ENCODE measurements at places on chromosomes 11 and 22.

DNA sequence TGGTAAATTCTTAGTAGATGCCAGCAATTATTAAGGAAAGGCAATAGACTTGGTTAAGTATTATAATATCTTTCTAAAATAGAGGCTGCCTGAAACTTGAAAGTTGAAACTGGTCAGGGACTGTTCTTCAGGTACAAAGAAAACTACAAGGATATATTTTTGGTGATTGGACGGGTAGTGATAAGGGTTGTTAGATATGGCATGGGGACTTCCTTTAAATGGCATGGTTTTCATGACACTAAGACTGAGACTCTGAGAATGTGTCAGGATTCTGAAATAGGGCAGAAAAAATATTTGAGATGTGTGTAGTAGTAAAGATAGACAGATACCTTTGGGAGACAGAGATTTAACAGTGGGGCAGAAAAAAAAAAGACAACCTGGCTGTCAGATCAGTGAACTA lies 108.4 kb upstream of the SLC5A12 start:
- DNase-seq: no peak

DNA sequence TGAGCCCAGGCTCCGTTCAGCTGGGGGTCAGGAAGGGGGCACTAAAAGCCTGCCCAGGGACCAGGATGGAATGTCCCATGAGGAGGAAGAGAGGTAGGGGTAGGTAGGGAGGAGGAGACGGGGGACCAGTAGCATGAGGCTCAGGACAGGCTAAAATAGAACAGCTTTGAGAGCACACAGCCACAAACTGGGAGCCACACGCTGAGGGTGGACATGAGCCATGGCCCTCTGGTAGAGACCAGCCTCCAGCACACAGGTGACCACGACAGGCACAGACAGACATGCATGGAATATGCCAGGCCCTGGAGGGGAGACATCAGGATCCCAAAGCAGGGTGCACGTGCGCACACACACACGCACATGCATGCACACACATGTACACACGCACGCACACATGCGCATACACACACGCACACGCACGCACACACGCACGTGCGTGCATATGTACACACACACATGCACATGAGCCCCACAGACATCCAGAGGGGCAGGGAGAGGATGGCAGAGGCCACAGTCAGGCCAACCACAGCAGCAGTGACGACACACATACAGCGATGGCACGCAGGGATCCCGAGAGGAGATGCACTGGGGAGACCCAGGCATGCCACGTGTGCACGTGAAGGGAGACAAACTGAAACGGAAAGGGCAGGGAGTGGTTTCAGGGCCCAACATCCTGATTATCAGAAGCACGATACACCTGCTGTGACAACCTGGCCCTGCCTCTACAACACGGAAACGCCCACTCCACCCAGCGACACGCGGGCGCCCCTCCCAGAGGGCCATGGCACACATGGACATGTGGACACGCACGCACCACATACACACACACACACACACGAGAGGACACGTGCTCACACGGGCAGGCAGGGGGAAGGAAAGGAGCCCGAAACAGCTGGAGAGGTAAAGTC lies 25.7 kb downstream of the LRRC10B start:
- no peak for DNase-seq

GRCh38 chr11:123478352-123478987 lies 48.4 kb downstream of the GRAMD1B start:
- DNase-seq: peak; percentile 11

DNA sequence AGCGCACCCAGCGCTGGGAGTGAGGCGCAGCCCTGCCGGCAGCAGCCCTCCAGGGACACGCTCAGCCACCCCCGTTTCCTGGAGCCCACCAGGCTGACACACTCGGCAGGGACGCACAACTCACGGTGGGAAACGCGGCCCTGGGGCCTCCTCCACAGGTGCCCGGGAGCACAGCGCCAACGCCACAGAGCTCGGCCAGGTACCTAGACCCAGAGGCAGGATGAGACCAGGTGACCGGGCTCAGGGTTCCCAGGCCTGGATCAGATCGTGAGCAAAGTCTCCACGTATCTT lies 18.0 kb downstream of the TUBGCP6 start:
- no peak for DNase-seq

GRCh38 chr22:28873183-28873963 lies 10.0 kb upstream of the ZNRF3 start:
- DNase-seq: no peak

- DNase-seq: no peak
Observed at GRCh38 chr11:87908086-87908485, 267.2 kb downstream of the RAB38 start.

- DNase-seq: no peak
Observed at GRCh38 chr11:92834296-92835020, 135.0 kb upstream of the MTNR1B start.

DNA sequence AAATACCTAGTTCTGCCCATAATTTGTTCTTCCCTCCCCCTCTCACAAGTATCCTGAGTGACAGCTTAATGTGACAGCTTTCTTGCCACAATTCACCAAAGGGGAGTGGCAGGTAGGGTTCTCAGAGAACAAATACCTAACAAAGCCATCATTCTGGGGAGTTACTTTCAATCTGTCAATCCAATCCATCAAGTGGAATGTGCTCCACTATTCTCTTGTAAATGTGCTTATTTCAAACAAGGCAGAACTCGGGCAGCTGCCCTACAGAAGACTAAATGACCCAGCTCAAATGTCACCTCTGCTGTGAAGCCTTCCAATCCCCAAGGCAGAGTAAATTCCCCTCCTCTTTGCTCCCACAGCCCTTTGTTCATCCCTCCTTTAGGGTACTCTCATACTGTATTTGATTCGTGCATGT lies 27.8 kb downstream of the LGR4 start:
- no peak for DNase-seq

DNA sequence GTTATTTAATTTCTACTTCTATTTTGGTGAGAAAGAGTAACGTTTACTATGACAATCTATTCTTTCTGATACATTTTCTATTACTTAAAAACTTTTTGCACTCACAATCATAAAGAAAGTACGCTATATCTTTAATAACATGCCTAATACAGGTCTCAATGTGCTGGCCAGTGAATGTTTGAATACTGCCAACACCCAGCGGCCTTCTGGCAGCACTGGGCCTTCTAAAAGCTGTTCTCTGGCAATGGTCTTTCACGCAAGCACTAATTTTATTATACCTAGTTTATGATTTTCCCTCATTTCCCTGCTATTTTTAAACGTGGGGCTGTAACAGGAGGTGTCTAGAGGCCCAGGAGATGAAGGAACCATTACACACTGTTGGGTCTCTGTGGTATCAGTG lies 349.8 kb upstream of the PITPNB start:
- DNase-seq: no peak

GRCh38 chr11:80362563-80363340 lies 921.9 kb upstream of the TENM4 start:
- no peak for DNase-seq

GRCh38 chr11:12086271-12087074 lies 23.9 kb upstream of the MICAL2 start:
- no peak for DNase-seq

GRCh38 chr22:47032091-47032943 lies 269.9 kb downstream of the TBC1D22A start:
- DNase-seq: no peak

DNA sequence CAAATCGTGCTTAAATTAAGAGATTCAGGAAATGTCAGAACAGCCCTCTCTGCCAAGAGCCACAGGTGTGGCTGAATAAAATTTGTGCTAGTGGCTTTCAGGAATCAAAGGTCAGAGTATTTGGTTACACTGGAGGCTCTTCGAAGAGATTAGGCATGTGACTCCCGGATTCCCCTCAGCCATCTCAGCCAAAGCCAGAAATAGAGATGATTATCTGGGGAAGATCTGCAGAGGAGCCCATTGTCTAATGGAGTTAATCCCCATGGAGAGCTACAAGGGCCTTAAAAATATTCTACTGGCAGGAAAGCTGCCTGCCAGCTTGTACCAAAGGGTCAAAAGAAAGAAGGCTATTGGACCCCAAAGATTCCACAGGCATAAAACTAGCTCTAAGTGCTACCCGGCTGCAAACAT lies 1259.5 kb downstream of the TBC1D22A start:
- DNase-seq: no peak

GRCh38 chr22:44620129-44620840 lies 81.7 kb upstream of the PRR5 start:
- peak; percentile 14 for DNase-seq

- DNase-seq: no peak
Observed at GRCh38 chr11:17668166-17668565, 51.2 kb upstream of the MYOD1 start.

DNA sequence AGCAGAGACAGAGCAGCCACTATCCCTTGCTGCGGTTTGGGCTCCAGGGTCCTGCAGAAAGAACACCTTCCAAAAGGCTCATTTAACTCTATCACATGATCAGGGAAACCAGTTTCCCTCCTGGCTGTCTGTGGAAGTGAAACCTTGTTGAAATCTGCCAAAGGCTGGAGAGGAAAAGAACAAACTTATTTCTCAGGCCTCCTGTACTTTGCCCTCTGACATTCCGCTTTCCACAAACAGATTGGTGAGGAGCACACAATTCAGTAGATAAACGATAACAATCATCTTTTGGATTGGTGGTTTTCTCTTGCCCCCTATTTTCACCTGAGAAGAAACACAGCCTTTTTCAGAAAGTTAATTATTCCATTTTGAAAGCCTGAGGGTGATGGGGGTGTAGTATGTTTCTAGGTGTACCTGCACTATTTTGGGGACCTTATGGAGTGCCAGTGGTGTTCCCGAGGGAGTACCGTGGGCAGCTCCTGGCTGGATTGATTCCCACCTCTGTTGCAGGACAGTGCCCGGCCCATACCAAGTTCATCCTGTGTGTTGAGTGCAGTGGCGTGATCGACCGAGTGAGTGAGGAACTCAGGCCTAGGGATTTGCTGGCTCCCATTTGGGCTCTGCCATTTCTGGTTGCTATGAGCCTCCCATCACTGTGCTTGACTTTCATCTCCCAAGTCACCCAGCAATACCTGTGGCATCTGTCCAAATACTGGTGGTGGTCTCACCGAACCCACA lies 102.0 kb downstream of the TBC1D22A start:
- no peak for DNase-seq

GRCh38 chr11:112817376-112817775 lies 143.8 kb upstream of the NCAM1 start:
- DNase-seq: no peak

GRCh38 chr11:65946655-65947054 lies 1.4 kb downstream of the TSGA10IP start:
- no peak for DNase-seq

DNA sequence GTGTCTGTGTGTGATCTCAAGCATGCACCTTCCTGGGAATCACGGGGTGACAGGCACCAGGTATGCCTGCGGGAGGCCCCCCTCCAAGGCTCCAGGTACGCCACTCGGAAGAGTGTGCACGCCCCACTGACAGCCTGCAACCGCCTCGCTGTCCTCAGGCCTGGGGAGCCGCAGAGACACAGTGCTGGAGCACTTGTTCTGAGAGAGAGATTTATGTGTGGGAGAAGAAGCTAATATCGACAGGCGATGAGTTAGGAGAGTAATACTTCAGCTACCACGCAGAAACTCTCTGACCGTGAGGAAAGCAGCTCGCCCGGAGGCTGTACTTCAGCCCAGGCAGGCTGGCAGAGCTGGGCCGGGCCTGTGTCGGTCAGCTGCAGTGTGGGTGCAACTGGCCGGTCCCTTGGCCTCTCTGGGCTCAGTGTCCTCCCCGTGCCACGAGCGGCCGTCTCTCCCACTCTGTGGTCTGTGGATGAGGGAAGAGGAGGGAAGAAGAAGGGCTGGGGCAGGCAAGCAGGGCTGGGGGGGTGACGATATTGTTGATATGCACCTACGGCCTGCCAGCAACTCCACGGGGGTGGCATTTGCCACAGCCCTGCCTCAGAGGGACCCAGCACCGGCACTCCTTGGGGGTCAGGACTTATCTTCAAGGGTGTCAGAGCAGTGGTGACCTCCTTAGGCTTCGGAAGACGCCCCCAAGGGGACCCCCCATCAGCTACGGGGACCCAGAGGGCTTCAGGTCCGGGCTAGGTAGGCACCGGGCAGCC lies 7.3 kb downstream of the B3GAT1 start:
- DNase-seq: no peak

DNA sequence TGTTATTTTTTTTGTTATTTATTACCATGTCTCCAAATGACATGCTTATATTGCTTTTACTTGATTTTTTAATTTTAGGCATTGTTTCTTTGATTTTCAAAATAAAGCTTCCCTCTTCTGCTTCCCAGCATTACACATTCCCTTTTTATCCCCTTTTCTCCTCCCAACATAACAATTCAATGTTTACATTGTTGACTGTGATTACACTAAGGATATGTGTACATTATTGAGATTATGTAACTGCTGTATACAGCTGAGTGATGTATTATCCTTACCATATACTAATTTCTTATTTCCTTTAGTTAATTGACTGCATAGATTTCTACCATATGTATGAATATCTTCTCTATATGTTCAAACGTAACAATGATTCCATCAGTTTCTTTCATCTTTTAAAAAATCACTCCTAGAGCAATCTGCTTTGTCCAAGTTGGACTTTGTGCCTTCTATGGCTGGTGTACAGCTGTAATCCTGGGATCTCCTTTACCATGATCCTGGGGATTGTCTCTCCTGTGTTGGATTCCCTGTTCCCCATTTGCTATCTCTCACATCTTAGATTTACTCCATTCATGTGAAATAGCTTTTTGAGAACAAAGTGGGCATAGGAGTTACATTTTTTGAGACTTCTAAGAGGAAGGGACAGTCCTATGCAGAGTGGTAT lies 21.6 kb downstream of the AASDHPPT start:
- no peak for DNase-seq

GRCh38 chr22:45845076-45845487 lies 131.9 kb downstream of the WNT7B start:
- DNase-seq: no peak
